ENCODE measurements at places on chromosomes 4 and X. TPM values are rescaled to one million over a fixed set of nuclear protein-coding genes. Genes with fewer than 3 reads are reported as not detected.

Gene CPZ
- total RNA-seq, result 0.17 TPM

Gene TLL1
- 0.19 TPM for total RNA-seq

Gene FAM149A
- 1.6 TPM for total RNA-seq

Gene FAAH2
- total RNA-seq, result 0.13 TPM

Gene ITIH6
- total RNA-seq, result not detected

Gene RAB9B
- not detected for total RNA-seq

Gene FOXP3
- total RNA-seq, result 0.14 TPM

Gene FATE1
- not detected for total RNA-seq

Gene TECRL
- not detected for total RNA-seq

Gene HTN1
- not detected for total RNA-seq

Gene CCKAR
- total RNA-seq, result not detected

Gene NCBP2L
- not detected for total RNA-seq

Gene TREX2
- total RNA-seq, result 1.5 TPM

Gene CT45A2
- not detected for total RNA-seq

Gene ARR3
- not detected for total RNA-seq

Gene CFAP99
- total RNA-seq, result not detected

Gene HMX1
- 0.19 TPM for total RNA-seq

Gene ALB
- not detected for total RNA-seq

Gene MOSPD2
- total RNA-seq, result 7.1 TPM

Gene KANTR
- total RNA-seq, result 2.1 TPM

Gene UGT2B17
- total RNA-seq, result not detected

Gene SLC9A6
- total RNA-seq, result 7.1 TPM

Gene DGAT2L6
- not detected for total RNA-seq

Gene FGF5
- 0.13 TPM for total RNA-seq

Gene BMPR1B
- 4.8 TPM for total RNA-seq

Gene PRICKLE3
- 12.4 TPM for total RNA-seq

All from A549 treated with Mapracorat at 1 μM for 4 hours (cell line).